Activated gamma-delta T cell treated with anti-CD3 and anti-CD28 coated beads, Interleukin-2, amount 50 U/mL, for 16 hours (primary cell): ENCODE measurements at places on chromosomes 3 and 15.

GRCh38 chr15:89372069-89372935 is 37.7 kb upstream of the POLG start:
- no peak for DNase-seq

DNA sequence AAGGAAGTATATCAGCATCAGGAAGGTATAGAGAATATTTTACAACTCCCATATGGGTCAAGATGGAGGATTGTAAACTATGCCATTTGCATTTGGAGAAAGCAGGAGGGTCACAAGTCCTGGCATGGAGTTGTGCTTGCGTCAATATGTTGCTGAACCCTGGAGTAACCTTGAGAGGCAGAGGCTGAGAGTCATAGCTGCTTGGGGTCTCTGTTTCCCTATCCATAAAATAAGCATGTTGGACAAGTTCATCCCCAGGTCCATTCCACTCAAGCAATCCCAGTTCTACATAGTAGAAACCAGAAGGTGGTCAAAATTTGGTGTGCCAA is 273.6 kb downstream of the MECOM start:
- DNase-seq = no peak

DNA sequence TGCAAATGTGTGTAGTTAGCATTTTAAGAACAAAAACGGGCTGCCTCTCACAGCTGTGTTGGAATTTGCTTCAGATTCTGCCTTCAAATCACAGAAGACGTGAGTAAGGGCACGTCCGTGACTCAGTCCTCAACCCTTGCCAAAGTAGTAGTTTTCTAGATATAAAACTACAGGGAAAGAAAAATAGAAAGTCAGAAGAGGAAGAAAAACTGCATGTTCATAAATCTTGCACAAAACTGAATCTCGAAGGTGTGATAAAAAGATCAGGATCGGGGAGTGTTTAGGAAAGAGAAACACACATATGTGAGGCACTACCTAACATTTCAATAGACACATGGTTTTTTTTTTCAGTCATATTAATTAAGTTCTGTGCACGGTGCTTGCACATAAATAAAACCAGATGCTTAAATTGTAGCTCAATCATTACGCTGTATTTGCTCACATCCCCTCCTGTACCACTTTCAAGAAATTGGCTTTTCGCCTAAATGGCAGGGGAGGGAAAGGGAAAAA is 71.7 kb downstream of the P3H2 start:
- no peak for DNase-seq

- no peak for DNase-seq
These were observed 1.7 kb downstream of the SEMA5B start for GRCh38 chr3:123025642-123026521.

GRCh38 chr3:13069495-13069894 is 3.7 kb downstream of the IQSEC1 start:
- peak; percentile 34 for DNase-seq

DNA sequence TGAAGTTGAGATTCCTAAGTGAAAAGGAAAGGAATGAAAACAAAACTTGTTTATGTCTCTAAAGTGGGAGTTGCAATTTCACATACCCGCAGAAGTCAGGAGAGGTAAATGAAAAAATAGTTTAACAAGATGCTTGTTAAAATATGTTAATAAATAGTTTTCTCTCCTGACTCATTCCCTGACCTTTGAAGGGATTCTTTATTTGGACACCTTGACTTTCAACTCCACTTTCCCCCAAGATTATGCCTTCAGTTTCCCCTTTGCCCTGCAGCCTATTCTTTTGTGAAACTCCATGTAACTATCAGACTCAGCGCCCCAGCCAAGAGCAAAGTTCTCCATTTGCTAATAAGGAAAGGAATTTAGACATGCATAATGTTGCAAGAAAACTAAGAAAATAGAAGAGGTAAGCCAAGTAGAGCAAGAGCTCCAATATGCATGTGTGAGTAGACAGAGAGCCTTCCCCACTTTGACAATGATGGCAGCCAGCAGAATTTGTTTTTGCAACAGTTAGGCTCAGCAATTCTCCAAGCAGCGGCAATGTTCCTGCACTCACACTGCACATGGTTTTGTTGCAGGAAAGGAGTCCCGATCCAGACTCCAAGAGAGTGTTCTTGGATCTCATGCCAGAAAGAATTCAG is 61.2 kb downstream of the CD200 start:
- no peak for DNase-seq

DNA sequence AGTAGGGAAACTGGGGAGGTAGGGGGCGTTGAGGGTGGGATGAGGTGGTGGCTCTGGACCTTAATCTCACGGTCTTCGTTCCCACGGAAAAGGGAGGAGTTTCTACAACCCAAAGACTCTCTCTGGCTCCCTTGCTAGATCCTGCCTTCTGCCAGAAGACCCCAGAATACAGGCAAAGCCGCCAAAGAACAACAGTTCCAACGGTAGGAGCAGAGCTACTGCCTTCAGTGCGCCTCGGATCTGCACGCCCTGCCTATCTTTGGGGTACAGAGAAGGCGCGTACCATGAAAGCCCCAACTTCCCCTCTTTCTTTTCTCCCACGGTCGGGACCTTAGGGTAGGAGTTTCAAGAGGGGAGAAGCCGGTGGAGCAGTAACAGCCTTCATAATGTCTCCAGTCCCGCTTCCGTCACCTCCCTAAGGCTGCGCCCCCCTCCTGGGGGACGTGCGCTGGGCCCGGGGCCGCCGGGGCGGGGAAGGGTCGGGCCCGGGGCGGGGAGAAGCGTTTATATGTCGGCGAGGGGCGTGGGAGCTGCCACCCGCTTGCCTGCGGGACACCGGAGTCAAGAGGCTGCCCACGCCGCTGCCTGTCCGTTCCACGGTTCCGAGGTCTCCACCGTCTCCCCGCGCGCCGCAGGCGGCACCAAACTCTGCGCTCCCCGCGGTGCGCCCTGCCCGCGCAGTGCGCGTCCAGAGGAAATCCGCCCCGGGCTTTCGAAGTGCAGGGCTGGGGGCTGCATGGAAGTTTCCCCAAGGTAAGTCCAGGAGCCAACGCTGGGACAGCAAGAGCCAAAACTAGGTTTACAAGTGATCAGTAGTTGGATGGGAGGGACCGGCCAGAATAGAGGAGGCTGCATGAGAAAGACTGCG is at the start of gene COL6A6:
TSS of gene COL6A6 (plus strand) at position 533 of the 868 bp plus-strand sequence. CDS start 43,188 bp downstream, outside the sequence.
- no peak for DNase-seq

- no peak for DNase-seq
These were observed 48.0 kb downstream of the CACNA2D2 start for GRCh38 chr3:50455161-50456018.

- DNase-seq = no peak
These were observed 10.0 kb downstream of the BHLHE40 start for GRCh38 chr3:4988983-4989834.

DNA sequence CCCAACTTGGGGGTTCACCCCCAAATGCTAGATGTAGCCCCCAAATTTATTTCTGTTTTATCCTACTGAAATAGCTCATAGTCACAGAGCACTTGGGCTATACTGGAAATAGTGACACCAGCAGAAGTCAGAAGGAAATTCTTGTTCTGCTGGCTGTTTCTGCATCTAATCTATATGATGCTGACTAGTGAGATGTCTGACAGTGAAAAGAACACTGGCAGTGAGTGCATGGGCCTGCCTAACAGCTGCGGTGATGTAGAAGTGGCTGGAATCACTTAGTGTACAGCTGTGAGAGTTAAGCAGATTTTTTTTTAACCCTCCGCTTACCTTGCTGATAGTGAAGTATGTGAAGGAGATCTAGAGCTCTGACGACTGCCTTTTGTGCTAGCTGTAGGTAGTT is 14.0 kb downstream of the TTC14 start:
- no peak for DNase-seq

DNA sequence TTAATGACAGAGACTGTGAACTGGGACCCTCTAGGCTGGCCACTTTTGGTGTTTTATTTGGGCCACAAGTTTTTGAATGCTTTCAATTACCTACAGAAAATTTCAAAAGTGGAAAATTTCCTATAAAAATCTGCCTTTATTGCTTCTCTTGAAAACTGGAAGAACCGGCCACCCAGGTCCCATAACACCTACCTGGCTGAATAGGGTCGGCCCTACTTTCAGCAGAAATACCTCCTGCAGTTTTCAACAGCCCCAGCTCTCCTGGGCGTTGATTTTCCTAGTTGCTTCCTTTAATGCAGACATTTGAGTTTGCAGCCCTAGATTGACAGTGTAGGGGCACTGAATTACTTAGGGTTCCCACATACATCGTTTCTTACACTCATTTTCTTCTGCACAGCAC is 719 bp upstream of the SRPRB start:
- no peak for DNase-seq

DNA sequence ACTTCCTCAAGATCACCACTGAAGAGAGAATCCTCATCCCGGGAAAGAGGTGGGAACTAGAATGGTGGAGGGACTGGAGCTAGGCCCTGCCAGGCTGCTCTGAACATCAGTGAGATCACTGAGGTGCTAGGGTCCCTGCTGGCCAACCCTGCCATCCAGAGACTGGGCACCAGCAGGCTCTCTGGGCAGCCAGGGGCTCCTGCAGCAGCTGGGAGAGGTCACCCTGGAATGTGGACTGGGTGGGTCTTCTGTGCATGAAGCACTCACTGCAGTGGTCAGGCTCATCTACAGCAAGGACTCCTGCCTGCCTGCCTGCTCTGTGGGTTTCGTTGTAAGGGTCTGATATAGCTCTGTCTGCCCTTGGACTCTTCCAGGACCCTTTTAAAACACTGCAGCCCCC is 24.9 kb downstream of the ALS2CL start:
- DNase-seq = no peak

- DNase-seq = no peak
These were observed 250.1 kb upstream of the HES1 start for GRCh38 chr3:193885832-193886231.

- no peak for DNase-seq
These were observed 23.0 kb downstream of the BUB1B start for GRCh38 chr15:40183636-40184463.

- DNase-seq = no peak
These were observed 84.1 kb downstream of the AAGAB start for GRCh38 chr15:67170143-67170925.

- DNase-seq = no peak
These were observed 19.9 kb upstream of the LRRC2 start for GRCh38 chr3:46585799-46586693.

- DNase-seq = no peak
These were observed 240.2 kb downstream of the SCAPER start for GRCh38 chr15:76664895-76665294.

DNA sequence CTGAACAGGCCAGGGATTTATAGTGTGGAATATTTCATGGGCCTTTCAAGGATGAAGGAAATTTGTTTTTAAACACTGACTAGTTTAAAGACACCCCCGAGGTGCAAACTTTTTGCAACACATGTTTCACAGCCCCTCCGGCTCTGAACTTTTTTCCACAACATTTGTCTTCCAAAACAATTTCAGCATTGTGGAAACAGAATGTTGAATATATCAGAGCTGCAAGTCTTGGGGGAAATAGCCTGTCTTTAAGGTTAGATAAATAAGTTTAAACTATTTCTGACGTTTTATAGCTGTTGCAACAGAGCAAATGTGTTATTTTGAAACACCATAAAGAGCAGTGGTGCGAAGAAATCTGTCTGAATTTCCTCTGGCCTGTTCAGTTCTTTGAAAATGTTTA is 229.2 kb upstream of the GOLGA6L4 start:
- DNase-seq = no peak

GRCh38 chr3:155738580-155739076 is 6.2 kb downstream of the PLCH1 start:
- DNase-seq = no peak
